ENCODE measurements at places on chromosomes 3 and 15. TPM values are rescaled to one million over a fixed set of nuclear protein-coding genes. Genes with fewer than 3 reads are reported as not detected.

DOCK3 gene
- 9.7 TPM for total RNA-seq

GUCA1C gene
- not detected for total RNA-seq

GALNT15 gene
- total RNA-seq: 0.30 TPM

GOLGA8S gene
- total RNA-seq: 0.29 TPM

SCN5A gene
- 0.05 TPM for total RNA-seq

ITIH1 gene
- total RNA-seq: not detected

HERC2 gene
- total RNA-seq: 36.7 TPM
